ENCODE measurements at places on chromosomes 12 and 14.

DNA sequence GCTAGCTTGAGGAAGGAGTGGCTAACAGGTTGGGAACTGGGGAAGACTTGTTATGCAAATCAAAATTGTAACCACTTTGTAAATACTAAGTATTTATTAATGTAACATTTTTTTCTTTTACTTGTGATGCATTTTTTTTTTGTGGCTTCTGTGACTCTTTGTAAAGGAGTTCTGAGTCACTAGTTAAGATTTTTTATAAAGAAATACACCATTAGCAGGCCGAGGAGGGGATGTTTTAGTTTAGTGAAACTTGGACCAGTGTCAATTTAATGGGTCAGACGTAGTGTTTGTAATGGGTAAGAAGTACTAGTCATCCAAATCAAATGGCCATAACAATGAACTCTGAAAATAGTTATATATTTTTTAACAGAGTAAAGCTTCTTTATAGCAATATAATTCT is 43.1 kb downstream of the AKAP6 start:
- DNase-seq: no peak

- DNase-seq: no peak
These were observed 117.7 kb upstream of the FRMD6 start for GRCh38 chr14:51533872-51534553.

GRCh38 chr12:98227162-98227561 is 288.2 kb upstream of the TMPO start:
- no peak for DNase-seq

GRCh38 chr12:101186291-101186690 is 23.7 kb downstream of the SLC5A8 start:
- no peak for DNase-seq

DNA sequence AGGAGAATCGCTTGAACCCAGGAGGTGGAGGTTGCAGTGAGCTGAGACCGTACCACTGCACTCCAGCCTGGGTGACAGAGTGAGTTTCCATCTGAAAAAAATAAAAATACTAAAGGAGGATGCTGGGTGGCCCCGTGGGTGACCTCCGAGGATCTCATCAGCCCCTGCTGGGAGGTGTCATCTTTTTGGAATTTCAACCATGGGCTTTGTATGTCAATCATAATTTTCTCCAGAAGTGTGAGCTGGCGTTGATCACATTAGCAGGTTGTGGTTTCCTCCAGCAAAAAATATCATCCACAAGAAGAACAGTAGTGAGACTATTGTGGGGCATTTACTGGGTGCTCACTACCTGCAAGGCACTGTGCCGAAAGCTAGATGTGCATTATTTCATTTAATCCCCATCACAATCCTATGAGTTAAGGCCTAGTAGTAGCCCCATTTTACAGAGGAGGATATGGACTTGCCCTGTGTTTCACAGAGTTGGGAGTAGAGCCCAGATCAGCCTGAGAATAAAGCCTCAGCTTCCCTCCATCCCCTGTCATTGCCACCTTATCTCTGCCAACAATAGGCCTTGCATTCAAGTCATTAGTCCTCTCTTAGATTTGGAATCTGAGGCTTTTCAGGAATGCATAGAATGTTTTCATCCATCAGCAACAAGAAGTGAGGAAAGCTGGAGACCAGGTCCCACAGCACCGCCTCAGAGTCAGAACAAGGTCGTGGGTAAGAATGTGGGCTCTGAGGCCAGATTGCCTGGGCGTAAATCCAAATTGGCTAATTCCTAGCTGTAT is 39.8 kb downstream of the SVOP start:
- DNase-seq: no peak

- DNase-seq: no peak
These were observed 188.5 kb downstream of the CCDC91 start for GRCh38 chr12:28378736-28379135.

GRCh38 chr14:76334316-76334715 is 41.6 kb upstream of the ESRRB start:
- DNase-seq: no peak

DNA sequence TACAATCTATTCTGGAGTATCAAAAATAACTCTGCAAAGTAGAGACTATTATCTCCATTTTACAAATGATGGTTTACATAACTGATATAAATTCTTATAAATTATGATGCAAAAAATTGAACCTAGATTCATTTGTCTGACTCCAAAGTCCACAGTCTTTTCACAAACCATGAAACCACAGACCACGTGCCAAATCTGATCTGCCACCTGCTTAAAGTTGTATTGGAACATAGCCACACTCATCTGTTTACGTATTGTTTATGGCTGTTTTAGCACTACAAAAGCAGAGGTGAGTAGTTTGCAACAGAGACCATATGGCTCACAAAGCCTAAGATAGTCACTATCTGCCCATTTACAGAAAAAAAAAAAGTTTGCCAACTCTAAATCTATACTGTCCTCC is 105.3 kb downstream of the KCNH5 start:
- no peak for DNase-seq

DNA sequence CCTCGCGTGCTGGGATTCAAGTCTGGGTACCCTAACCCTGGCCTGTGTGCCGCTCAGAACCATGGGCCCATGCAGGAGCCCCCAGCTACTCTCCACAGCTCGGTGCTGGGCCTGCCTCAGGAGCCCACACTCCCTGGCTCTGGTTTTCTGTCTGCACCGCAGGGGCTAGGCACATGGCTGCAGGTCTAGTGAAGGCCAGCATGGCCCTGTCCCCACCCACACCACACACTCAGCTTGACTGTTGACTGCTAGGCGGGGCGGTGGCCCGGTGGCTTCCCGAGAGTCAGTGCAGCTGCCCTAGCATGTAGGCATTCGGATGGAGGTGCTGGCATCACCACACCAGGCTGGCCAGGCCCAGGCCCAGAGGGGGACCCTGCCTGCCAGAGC is 7.9 kb downstream of the INF2 start:
- DNase-seq: no peak

- no peak for DNase-seq
These were observed 270.1 kb downstream of the ADGRD1 start for GRCh38 chr12:131223791-131224225.

Measured in GOT3 (cell line).